ENCODE measurements at places on chromosomes 6 and 20.
A peak's percentile ranks its signal among the peaks of the same experiment; 100 is the strongest.

GRCh38 chr6:149919834-149920225 is 3.1 kb downstream of the RAET1G start:
- no peaks in the 10 kb centered on the region for H3K36me3 ChIP-seq
- no peak for DNase-seq
- peaks cover 16% of the 10 kb centered on the region for H3K4me1 ChIP-seq
- H3K4me3 ChIP-seq = no peak overlapping the region
- H3K27ac ChIP-seq = no peak overlapping the region

DNA sequence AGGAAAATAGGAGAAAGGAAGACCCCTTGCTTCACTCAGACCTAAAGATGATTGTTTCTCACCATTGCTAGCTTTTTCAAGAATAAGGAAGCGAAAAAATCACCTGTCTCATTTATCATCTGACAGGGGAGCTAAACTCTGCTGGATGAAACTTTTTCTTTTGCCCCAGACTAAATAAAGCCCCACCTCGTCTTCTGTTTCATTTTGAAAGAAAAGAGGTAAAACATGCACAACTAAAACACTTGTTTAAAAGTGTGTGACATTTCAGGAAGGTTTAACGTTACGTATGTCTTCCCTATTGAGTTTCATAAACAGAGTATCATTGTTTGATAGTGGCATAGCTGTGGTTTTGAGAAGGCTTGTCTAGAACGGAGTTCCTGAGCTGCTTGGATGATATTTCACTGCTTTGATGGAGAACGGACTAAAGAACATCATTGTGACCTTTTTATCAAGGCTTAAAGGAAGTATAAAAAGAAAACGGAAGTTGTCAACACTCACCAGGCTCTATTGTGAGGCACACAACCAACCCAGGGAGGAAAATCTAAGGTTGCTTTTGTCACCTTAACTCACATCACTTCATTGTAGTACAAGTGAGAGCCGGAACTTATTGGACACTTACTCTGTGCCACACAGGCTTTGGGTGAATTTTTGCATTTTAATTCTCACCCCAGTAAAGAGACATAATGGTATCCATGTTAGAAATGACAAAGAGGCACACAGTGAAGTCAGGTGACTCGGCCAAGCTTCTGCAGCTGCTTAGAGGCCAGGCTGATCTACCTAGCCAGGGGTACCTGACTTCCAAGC is 29.5 kb downstream of the TSHZ2 start:
- H3K4me3 ChIP-seq = no peak overlapping the region
- no peaks in the 10 kb centered on the region for H3K27me3 ChIP-seq
- H3K4me1 ChIP-seq = peaks cover 28% of the 10 kb centered on the region
- no peaks in the 10 kb centered on the region for H3K36me3 ChIP-seq
- peak overlapping the region; percentile 84 for H3K27ac ChIP-seq

DNA sequence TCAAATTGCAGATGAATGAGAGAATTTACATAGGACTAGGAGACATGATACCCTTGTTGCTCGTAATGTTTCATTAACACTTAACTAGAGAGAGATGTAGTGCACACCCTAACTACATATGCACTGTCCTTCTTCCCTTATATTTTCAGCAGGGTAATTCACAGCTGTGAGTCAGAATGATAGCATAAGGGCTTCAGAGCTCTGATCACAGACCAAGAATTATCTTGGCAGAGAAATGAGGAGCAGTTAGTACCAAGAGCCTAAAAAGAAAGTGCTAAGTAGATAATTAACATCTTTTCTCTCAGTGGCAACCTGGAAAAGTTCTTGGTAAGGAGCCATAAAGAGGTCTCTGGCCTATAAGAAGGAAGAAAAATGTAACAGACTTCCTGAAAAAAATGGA is 35.8 kb downstream of the GRIK2 start:
- H3K4me3 ChIP-seq = no peak overlapping the region
- H3K27me3 ChIP-seq = no peaks in the 10 kb centered on the region
- no peak for DNase-seq
- H3K36me3 ChIP-seq = no peaks in the 10 kb centered on the region

GRCh38 chr6:110415086-110415916 is at the start of gene DDO:
TSS of gene DDO (minus strand) at chr6:110415575. CDS start at chr6:110413462, 2,113 bp downstream.
- DNase-seq = no peak
- H3K36me3 ChIP-seq = no peaks in the 10 kb centered on the region
- H3K4me1 ChIP-seq = no peaks in the 10 kb centered on the region
- no peak within 1 kb of the TSS for H3K27ac ChIP-seq

- H3K4me3 ChIP-seq = no peak overlapping the region
- H3K27ac ChIP-seq = no peak overlapping the region
- no peaks in the 10 kb centered on the region for H3K36me3 ChIP-seq
- H3K27me3 ChIP-seq = no peaks in the 10 kb centered on the region
Measured at GRCh38 chr6:170475118-170475517, 78.0 kb downstream of the PSMB1 start.

- no peak overlapping the region for H3K27ac ChIP-seq
- H3K27me3 ChIP-seq = no peaks in the 10 kb centered on the region
- H3K36me3 ChIP-seq = no peaks in the 10 kb centered on the region
- no peak overlapping the region for H3K4me3 ChIP-seq
- H3K4me1 ChIP-seq = no peaks in the 10 kb centered on the region
Measured at GRCh38 chr20:11979306-11979990, 61.8 kb downstream of the BTBD3 start.

DNA sequence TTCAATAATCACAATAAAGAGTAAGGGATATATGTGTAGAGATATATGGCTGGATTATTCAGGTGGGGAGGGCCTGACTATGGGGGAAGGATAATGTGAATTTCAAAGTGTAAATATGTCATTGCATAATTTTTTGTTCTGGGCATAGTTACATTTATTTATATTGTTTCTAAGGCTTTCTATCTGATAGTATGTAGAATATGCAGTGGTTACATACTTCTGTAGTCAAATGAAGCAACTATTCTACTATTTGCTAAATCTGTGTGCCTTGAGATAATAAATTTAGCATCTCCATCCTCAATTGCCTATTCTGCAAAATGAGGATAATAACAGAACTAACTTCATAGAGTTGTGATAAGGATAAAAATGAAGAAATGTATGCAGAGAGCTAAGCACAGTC is 359.2 kb downstream of the CDKAL1 start:
- DNase-seq = no peak
- no peaks in the 10 kb centered on the region for H3K4me1 ChIP-seq
- no peak overlapping the region for H3K27ac ChIP-seq
- H3K4me3 ChIP-seq = no peak overlapping the region

DNA sequence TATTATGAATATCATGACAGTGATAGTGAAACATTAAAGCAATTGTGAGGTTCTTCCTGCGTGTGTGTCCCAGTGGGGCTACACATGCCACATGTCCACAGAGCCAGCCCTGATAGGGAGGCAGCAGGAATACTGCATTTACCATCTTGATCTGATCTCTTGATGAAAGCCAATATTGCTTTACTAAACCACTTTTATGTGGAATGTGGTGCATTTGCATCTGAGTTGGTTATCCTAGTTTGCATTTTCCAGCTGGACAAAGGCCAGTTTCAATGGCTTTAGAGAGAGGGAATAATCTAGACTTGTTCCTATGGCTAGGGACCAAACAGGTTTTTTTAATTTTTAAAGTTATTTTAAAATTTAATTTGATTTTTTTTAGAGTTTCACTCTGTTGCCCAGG is 216.3 kb upstream of the FERMT1 start:
- no peaks in the 10 kb centered on the region for H3K36me3 ChIP-seq
- H3K27me3 ChIP-seq = no peaks in the 10 kb centered on the region
- no peak overlapping the region for H3K4me3 ChIP-seq
- no peaks in the 10 kb centered on the region for H3K4me1 ChIP-seq

GRCh38 chr20:34627458-34627857 is 49.4 kb downstream of the PIGU start:
- no peak for DNase-seq
- no peak overlapping the region for H3K4me3 ChIP-seq
- H3K36me3 ChIP-seq = no peaks in the 10 kb centered on the region
- no peaks in the 10 kb centered on the region for H3K27me3 ChIP-seq
- no peaks in the 10 kb centered on the region for H3K4me1 ChIP-seq
- H3K27ac ChIP-seq = no peak overlapping the region

- H3K4me1 ChIP-seq = no peaks in the 10 kb centered on the region
- H3K36me3 ChIP-seq = no peaks in the 10 kb centered on the region
- no peak overlapping the region for H3K27ac ChIP-seq
- peak; percentile 9 for DNase-seq
Measured at GRCh38 chr6:112879920-112880413, 532.8 kb downstream of the RFPL4B start.

DNA sequence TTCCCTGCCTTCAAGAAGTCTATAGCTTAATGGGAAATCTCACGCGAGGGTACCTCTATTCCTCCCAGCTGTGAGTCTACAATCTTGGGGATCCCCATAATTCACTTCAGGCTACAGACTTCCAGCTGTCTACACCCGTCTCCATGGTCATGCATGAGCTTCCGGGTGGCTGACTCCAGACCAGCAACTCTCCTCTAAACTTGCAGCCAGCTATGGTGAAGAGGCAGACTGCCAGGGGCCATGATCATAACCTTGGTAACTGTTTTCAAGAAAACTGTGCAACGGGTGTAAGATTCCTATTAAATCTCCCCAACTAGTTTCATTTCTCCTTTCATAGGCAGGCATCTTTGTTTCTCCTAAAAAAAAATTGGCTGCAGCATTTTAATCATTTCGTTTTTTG is 534.4 kb upstream of the CHD6 start:
- H3K4me1 ChIP-seq = no peaks in the 10 kb centered on the region
- H3K27me3 ChIP-seq = no peaks in the 10 kb centered on the region
- H3K4me3 ChIP-seq = no peak overlapping the region
- DNase-seq = no peak
- H3K27ac ChIP-seq = no peak overlapping the region

GRCh38 chr6:49552596-49552995 is 2.1 kb downstream of the C6orf141 start:
- H3K27ac ChIP-seq = no peak overlapping the region
- peaks cover 19% of the 10 kb centered on the region for H3K27me3 ChIP-seq

DNA sequence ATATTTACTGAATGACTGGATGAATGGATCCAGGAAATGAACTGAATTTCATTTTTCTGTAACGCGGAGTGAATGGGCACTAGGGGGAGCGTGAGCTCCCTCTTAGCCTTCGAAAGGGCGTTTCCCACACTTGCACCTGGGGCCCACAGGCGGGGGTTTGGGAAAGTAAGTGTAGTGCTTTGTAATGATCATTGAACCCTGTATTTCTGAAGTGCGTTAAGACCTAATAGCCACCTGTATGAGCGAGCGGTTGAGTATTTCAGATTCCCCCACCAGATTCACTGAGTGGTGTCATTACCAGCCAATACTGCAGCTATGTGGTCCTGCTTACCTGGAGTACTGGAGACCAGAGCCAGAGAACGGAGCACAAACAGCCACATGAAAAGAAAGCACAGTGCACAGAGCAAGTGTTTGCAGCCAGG is 10.5 kb downstream of the SYTL3 start:
- H3K4me3 ChIP-seq = no peak overlapping the region
- H3K27ac ChIP-seq = no peak overlapping the region
- H3K27me3 ChIP-seq = peaks cover 4% of the 10 kb centered on the region
- H3K4me1 ChIP-seq = peaks cover 9% of the 10 kb centered on the region

GRCh38 chr6:53579338-53579737 is 34.4 kb upstream of the GCLC start:
- H3K27ac ChIP-seq = no peak overlapping the region
- no peaks in the 10 kb centered on the region for H3K27me3 ChIP-seq
- H3K36me3 ChIP-seq = no peaks in the 10 kb centered on the region
- H3K4me3 ChIP-seq = no peak overlapping the region
- no peak for DNase-seq
- H3K4me1 ChIP-seq = no peaks in the 10 kb centered on the region

DNA sequence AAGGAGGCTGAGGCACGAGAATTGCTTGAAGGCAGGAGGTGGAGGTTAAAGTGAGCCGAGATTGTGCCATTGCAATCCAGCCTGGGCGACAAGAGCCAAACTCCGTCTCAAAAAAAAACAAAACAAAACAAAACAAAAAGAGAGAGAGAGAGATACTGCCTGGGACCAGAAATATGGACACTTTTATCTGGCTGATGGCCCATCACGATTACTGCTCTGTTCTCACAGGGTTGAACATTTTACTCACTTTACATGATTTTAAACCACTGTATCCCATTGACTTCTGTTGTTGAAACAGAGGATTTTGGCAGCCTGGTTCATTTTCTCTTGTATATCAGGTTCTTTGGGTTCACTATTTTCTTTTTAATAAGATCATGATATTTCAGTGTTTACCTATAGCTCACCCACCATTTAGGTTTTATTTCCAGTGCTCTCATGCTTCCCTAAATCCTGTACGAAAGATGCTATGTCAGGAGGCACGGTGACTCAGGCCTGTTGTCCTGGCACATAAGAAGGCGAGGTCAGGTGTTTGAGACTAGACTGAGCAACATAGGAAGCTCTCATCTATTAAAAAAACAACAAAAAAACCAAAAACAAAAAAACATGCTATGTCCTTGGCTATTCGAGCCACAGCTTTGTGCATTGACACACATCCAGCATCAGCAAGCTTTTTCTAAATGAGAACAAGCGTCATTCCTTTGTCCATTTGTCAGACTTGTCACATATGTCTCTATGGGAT is 34.5 kb upstream of the RREB1 start:
- peak overlapping the region; percentile 24 for H3K27ac ChIP-seq
- no peaks in the 10 kb centered on the region for H3K36me3 ChIP-seq
- no peaks in the 10 kb centered on the region for H3K27me3 ChIP-seq

DNA sequence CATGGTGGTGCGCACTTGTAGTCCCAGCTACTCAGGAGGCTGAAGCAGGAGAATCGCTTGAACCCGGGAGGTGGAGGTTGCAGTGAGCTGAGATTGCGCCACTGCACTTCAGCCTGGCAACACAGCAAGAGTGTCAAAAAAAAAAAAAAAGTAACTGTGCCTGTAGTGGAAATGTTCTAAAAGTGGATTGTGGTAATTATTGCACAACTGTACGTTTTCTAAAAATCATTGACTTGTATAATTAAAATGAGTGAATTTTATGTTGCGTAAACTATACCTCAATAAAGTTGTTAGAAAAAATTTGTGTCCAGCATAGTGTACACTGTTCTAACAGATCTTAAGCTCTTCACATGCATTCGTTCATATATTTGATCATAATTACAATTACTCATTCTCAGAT is 5.5 kb downstream of the SEC23B start:
- H3K27ac ChIP-seq = no peak overlapping the region
- no peak overlapping the region for H3K4me3 ChIP-seq
- peaks cover 12% of the 10 kb centered on the region for H3K36me3 ChIP-seq
- peaks cover 8% of the 10 kb centered on the region for H3K4me1 ChIP-seq
- no peaks in the 10 kb centered on the region for H3K27me3 ChIP-seq

DNA sequence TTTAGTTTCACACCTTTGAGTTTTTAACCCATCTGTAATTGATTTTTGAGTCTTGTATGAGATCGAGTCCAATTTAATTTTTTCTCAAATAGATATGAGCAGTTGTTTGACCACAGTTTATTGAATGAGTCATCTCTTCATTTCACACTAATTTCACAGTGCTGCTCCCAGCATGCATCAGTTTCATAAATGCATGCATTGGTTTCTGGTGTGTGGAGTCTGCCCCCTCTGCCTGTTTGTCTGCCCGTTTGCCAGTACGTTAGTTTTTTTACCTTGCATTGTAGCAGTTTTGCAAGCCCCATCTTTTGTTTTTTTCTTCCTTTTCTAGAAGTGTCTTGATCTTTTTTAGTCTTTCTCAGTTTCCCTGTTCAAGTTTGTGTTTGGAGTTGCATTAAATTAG is 11.9 kb downstream of the SLX4IP start:
- no peaks in the 10 kb centered on the region for H3K36me3 ChIP-seq
- H3K4me1 ChIP-seq = peaks cover 5% of the 10 kb centered on the region
- H3K4me3 ChIP-seq = no peak overlapping the region
- no peak overlapping the region for H3K27ac ChIP-seq
- no peak for DNase-seq

GRCh38 chr6:73548458-73549446 is 27.9 kb upstream of the EEF1A1 start:
- DNase-seq = no peak
- no peaks in the 10 kb centered on the region for H3K4me1 ChIP-seq
- H3K36me3 ChIP-seq = no peaks in the 10 kb centered on the region
- H3K4me3 ChIP-seq = no peak overlapping the region
- H3K27me3 ChIP-seq = no peaks in the 10 kb centered on the region
- H3K27ac ChIP-seq = no peak overlapping the region

All from B cell (primary cell).